NCI-H2107 (cell line): ENCODE measurements at places on chromosomes 6 and 20.

- no peak for DNase-seq
Measured at GRCh38 chr6:69138893-69139494, 503.9 kb downstream of the ADGRB3 start.

GRCh38 chr20:46330072-46330763, 21.9 kb upstream of the CDH22 start:
- no peak for DNase-seq

DNA sequence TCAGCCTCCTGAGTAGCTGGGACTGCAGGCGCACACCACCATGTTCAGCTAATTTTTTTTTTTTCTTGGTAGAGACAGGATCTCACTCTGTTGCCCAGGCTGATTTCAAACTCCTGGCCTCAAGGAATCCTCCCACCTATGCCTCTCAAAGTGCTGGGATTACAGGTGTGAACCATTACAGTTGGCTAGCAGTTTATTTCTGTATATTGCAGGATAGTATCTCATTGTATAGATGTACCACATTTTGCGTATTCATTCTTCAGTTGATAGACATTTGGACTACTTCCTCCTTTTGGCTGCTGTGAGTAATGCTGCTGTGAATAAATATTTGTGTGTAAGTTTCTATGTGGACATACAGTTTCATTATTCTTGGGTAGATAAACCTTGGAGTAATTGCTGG, 32.9 kb downstream of the ASXL1 start:
- no peak for DNase-seq

- no peak for DNase-seq
Measured at GRCh38 chr20:38652995-38653394, 51.4 kb downstream of the ARHGAP40 start.

GRCh38 chr20:49323622-49324238, 45.9 kb upstream of the ZNFX1 start:
- peak; percentile 64 for DNase-seq

- DNase-seq: no peak
Measured at GRCh38 chr6:102736941-102737368, 1343.4 kb downstream of the GRIK2 start.

- no peak for DNase-seq
Measured at GRCh38 chr20:53073636-53074415, 101.7 kb downstream of the TSHZ2 start.
